A549 treated with AZD2906 at 1 μM for 4 hours (cell line): ENCODE measurements at places on chromosomes 3 and 15. TPM values are rescaled to one million over a fixed set of nuclear protein-coding genes. Genes with fewer than 3 reads are reported as not detected.

WDR93 gene
- 0.13 to 0.25 TPM (median 0.21 TPM) in 5 replicates for total RNA-seq

EXOG gene
- 7.6 to 22.8 TPM (median 12.8 TPM) in 5 replicates for total RNA-seq

HYKK gene
- 5.8 to 8.9 TPM (median 6.3 TPM) in 5 replicates for total RNA-seq

RTP3 gene
- total RNA-seq, result not detected in 5 replicates

THRB gene
- total RNA-seq, result 1.1 to 2.1 TPM (median 1.6 TPM) in 5 replicates

SNUPN gene
- 27.5 to 32.9 TPM (median 30.4 TPM) in 5 replicates for total RNA-seq

ISG20 gene
- 39.0 to 44.4 TPM (median 41.2 TPM) in 5 replicates for total RNA-seq

XCR1 gene
- not detected in 5 replicates for total RNA-seq

ZNF662 gene
- not detected in 5 replicates for total RNA-seq

SLC51A gene
- total RNA-seq, result 0.11 TPM in 1 of 5 replicates, not detected in the others

GASK1A gene
- total RNA-seq, result not detected in 5 replicates

IGSF10 gene
- 0.24 to 0.49 TPM (median 0.32 TPM) in 5 replicates for total RNA-seq

DLEC1 gene
- 0.02 to 0.09 TPM (median 0.06 TPM) in 4 of 5 replicates, not detected in the other for total RNA-seq

FAM3D gene
- total RNA-seq, result not detected in 5 replicates

KNG1 gene
- total RNA-seq, result 0.03 TPM in 3 of 5 replicates, not detected in the others

FMN1 gene
- 0.20 to 0.46 TPM (median 0.33 TPM) in 5 replicates for total RNA-seq

DISP2 gene
- total RNA-seq, result 1.00 to 2.5 TPM (median 1.8 TPM) in 5 replicates

MORC1 gene
- not detected in 5 replicates for total RNA-seq

KBTBD13 gene
- not detected in 5 replicates for total RNA-seq

C2CD4B gene
- 0.10 to 0.37 TPM (median 0.24 TPM) in 5 replicates for total RNA-seq

GNAI2 gene
- 39.0 to 48.9 TPM (median 46.5 TPM) in 5 replicates for total RNA-seq

MLF1 gene
- total RNA-seq, result 20.9 to 26.0 TPM (median 22.9 TPM) in 5 replicates

CLDN16 gene
- 0.03 to 0.16 TPM (median 0.09 TPM) in 5 replicates for total RNA-seq
